GM23248 (cell line): ENCODE measurements at places on chromosomes 5 and 9. TPM values are rescaled to one million over a fixed set of nuclear protein-coding genes. Genes with fewer than 3 reads are reported as not detected.
A peak's percentile ranks its signal among the peaks of the same experiment; 100 is the strongest.

SPATA31C1 gene
- total RNA-seq: not detected in 2 replicates

FRRS1L gene
- total RNA-seq: under 0.01 TPM in 1 of 2 replicates, not detected in the other

UBLCP1 gene
- 24.5 and 38.2 TPM in 2 replicates for total RNA-seq

PCDHB15 gene
- 2.7 and 2.8 TPM in 2 replicates for total RNA-seq

ADGRD2 gene
- total RNA-seq: not detected in 2 replicates

GABRG2 gene
- not detected in 2 replicates for total RNA-seq

GPR150 gene
- total RNA-seq: 1.1 TPM in 1 of 2 replicates, not detected in the other

DNA sequence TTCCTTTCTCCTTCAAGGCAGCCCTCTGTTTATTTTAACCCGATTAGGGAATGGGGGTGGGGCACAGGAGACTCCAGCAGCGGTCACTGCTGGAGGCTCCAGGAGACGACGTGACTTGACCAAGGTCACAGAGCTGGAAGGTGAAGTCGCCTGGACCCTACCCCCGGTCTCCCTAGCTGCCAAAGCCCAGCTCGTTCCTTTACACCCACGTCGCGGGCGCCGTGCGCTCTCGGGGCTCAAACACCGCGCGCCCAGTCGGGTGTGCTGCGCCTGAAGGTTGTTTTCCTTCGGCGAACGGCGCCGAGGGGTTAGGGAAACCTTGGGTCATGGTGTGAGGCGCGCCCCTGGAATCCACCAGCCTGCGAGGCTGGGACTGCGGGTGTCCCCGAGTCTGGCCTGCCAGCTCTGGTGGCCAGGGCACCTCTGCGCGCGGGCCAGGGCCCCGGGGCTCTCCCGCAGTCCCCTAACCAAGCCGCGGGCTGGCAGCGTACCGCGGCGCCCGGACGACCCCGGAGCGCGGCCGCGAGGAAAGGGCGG lies 747 bp upstream of the UNC5A start:
- DNase-seq: no peak

- DNase-seq: no peak
These were observed 245.1 kb upstream of the ISL1 start for GRCh38 chr5:51138164-51138563.

DNA sequence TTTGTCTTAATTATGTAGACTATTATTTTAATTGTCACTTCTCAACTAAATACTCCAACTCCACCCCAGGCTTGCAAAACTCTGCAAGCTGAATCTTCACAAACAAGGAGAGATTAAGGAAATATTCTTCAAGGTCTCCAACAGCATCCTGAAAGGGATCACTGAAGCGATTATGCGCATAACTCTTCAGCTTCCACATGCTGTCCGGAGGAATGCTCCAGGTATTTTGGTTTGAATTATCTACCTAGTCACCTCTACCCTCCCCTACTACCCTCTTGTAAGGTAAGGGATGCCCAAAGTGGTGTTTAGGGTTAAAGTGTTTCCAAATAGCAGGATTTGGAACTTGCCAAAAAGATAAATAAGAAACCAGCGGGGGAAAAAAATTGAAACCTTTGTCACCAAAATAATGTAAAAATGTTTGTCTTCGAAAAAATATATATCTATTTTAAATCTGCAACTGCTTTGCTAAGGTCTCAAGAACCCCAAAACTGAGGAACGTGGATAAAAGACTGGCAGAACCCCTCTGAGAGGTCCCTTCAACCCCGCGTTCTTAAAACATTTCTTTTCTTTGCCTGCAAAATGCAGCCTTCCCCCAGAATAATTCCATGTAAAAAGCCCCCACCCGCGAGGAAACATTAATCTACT lies 11.6 kb downstream of the PTCH1 start:
- no peak for DNase-seq

GRCh38 chr5:122492675-122493074 lies 180.6 kb downstream of the SNCAIP start:
- peak; percentile 24 for DNase-seq

- DNase-seq: no peak
These were observed 189.4 kb downstream of the IRX2 start for GRCh38 chr5:2562036-2562435.

- DNase-seq: peak; percentile 14
These were observed 24.4 kb downstream of the ZCCHC7 start for GRCh38 chr9:37144762-37145161.

DNA sequence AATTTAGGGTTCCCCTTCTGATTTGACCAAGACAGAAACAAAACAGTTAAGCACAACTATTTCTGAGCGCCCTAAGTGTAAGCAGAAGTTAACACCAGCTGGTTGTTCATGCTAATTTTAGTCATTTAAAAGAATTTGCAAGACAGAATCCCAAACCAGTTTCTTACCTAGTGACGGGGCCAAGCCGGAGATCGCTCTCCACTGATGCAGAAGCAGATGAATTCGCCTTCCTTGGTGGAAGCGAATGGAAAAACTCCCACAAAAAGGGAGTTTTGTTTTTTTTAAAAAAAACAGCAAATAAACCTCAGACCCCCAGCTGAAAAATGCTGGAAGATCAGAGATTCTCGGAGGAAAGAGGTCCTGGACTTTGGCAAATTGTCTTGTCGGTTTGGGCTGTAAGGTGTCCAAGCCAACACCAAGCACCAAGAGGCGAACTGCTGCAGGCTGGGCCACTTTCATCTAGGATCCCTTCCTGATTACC lies 47.4 kb upstream of the GLDC start:
- no peak for DNase-seq

- no peak for DNase-seq
These were observed 25.0 kb downstream of the TNFSF8 start for GRCh38 chr9:114905170-114905940.

DNA sequence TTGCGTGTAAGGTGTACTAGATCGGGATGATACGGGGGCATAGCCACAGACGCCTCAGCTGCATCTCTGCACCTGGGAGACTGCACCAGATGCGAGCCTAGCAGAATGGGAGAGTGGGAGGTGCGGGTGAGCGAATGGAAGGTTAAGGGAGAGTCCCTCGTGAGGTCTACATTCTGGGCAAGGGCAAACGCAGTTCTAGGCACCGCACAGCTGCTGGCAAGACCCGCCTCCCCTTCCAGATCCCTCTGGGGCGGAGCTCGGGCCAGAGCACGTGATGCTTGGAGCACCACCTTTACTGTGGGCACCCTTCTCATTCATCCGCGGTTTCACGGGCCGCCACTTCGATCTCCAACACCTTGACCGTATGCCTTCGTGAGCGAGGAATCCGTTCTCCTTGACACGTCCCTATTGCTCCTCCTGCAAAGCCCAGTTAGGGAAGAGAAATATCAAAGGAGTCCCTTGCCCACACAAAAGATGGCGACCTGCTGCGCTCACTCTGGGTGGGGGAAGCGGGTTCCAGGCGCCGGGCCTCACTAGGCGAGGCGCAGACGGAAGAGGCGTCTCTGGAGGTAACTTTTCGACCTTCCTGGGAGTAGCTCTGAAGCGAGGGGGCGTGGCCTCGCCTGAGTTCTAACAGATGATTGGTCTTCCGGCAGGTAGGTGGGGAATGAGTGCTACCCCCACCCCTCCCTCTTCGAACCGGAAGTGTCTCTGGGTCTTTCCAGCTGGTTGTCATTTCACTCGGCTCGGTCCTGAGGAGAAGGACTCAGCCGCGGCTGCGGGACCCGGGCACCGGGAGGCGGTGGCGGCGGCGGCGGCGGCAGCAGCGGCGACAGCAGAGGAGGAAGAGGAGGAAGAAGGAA lies at the start of gene CPEB4:
TSS of gene CPEB4 (plus strand) at position 740 of the 863 bp plus-strand sequence. CDS start 1,385 bp downstream, outside the sequence.
- peak; percentile 100 for DNase-seq

DNA sequence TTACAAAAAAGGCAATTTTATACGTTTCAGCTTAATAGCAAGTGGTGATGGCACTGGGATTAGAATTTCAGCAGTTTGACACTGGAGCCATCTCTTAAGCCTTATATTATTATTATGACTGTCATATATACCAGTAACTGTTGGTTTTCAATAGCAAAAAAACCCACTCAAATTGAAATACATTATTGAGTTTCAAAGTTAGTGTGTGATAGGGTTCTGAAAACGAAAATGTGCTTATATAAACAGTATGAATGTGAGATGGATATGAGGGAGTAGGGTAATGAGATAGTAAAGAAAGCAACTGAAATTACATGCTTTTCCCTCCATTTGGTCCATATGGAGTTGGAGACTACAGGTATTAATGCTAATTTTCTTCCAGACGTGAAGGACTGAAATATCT lies 68.6 kb upstream of the ACTBL2 start:
- no peak for DNase-seq

DNA sequence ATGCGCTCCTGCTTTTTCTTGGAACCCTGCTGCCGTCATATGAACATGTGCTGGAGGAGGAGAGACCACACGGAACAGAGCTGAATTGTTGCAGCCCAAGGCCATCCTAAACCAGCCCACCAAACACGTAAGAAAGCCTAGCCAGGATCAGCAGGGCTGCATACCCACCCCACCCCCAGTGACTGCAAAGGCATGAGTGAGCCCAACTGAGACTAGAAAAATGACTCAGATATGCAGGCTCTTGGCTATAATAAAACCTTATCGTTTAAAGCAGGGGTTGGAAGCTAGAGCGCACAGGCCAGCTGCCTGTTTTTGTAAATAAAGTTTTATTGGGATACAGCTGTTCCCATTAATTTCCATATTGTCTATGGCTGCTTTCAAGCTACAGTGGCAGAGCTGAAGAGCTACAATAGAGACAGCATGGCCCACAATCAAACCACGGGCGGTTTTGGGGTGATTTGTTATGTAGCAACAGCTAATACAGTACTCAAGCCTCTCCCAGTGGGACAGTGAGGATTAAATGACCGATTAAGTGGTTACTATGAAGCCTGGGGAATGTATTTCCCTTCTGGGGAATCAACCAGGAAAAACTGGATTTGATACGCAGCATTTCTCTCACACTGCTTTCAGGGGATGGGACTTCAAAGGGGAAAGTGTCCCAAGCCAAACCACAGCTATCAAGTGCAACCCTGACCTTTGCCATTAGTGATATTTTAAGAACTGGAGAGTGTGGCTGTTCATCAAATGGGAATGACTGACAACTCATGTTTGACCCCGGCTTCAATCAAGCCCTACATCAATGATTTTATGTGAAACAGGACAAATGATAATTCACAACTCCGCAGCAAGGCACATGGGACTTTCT lies 6.3 kb downstream of the SHB start:
- peak; percentile 77 for DNase-seq

DNA sequence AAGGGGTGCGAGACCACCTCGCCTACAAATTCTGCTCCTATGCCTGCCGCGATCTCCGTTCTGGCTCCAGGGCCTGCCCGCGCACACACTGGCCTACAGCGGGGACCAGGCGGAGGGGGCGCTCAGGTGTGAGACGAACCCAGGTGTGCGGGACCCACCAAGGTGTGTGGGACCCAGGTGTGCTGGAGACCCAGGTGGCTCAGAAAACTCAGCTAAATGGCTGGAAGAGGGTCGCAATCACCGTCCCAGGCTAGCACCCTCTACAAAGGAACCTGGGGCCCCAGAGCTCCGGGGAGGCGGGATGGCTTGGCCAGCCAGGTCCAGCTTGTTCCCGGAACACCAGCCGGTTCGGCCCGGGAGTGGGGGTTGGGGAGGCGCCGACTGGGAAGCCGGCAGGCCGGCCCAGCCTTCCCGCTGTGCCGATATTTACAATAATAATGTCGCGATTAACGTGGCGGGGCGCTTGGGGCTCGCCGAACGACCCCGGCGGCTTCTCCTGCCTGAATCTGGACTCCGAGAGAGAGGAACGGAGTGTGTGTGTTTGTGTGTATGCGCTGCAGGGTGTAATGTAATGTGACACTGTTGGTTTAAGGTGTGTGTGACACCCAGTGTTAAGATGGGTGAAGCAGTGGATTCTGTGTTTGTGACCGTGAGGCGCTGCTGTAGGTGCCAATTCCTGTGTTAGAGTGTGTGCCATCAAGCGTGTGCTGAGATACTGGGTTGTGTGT lies 1.4 kb downstream of the PCDH1 start:
- DNase-seq: peak; percentile 23

DNA sequence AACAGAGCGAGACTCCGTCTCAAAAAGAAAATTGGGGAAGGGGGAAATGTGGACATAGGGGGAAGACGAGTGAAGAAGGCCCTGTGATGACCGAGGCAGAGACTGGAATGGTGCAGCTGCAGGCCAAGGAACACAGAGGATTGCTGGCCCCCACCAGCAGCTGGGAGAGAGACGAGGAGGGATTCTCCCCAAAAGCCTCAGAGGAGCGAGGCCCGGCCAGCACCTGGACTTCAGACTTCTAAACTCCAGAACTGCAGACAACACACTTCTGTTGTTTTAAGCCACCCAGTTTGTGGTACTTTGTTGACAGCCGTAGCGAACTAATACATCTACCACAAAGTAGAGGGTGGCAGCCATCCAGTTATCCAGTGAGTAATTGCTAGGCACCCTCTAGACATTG lies 124.6 kb downstream of the ATPSCKMT start:
- DNase-seq: no peak

GRCh38 chr5:71817891-71818290 lies 98.8 kb downstream of the CARTPT start:
- DNase-seq: no peak
